ENCODE measurements at places on chromosomes 6 and 20.

DNA sequence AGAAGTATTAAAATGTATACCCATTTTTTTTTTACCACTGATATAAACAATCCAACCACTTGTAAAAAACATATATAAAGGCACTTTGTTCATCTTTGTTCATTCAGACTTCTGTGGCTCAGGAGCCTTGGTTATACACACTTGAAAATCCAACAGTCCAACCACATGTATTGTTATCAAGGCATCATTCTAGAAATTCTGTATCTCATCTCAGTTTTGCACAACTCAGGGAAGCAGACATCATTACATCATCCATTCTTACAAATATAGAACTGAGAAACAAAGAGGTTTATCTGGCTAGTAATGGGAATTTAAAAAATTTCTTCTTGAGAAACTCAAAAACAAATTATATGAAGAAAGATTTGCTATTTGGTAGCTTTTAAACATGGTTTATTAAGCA is 88.1 kb downstream of the HMGCLL1 start:
- DNase-seq = no peak

DNA sequence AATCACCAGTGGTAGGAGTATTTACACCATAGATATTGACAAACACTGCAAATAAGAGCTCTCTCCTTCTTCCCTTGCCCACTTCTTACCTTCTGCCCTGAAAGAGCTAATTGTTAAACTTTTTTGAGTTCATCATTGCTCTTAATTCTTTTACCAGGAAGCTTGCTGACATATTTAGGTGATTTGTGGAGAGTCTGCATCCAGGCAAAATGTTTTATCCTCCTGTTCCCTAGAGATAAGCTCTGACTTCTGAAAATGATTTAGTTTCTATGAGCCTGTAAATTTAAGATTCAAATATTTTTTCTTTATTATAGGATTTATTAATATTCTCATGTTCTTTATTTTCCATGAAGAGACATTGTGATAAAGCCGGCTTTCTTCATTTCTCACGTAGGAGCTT is 81.5 kb downstream of the ADGRB3 start:
- DNase-seq = no peak

GRCh38 chr6:125904871-125905270 is 51.7 kb upstream of the HINT3 start:
- DNase-seq = peak; percentile 38

- DNase-seq = no peak
These were observed 26.8 kb upstream of the DDR1 start for GRCh38 chr6:30857549-30857948.

GRCh38 chr20:53839423-53840176 is 230.8 kb downstream of the BCAS1 start:
- peak; percentile 72 for DNase-seq

GRCh38 chr20:37668166-37668565 is 25.7 kb upstream of the CTNNBL1 start:
- DNase-seq = no peak

GRCh38 chr6:135358985-135359384 is 138.6 kb downstream of the AHI1 start:
- no peak for DNase-seq

DNA sequence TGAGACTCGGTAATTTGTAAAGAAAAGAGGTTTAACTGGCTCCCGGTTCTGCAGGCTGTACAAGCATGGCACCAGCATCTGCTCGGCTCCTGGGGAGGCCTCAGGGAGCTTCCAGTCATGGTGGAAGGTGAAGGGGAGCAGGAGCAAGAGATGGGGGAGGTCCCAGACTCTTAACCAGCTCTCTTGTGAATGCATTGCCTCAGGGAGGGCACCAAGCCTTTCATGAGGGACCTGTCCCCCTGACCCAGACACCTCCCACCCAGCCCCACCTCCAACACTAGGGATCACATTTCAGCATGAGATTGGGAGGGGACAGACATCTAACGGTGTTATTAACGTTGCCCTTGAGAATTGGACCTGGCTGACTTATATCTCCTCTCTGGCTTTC is 68.6 kb downstream of the PTPN1 start:
- no peak for DNase-seq

GRCh38 chr20:62266340-62266739 is 28.0 kb downstream of the OSBPL2 start:
- DNase-seq = peak; percentile 2

DNA sequence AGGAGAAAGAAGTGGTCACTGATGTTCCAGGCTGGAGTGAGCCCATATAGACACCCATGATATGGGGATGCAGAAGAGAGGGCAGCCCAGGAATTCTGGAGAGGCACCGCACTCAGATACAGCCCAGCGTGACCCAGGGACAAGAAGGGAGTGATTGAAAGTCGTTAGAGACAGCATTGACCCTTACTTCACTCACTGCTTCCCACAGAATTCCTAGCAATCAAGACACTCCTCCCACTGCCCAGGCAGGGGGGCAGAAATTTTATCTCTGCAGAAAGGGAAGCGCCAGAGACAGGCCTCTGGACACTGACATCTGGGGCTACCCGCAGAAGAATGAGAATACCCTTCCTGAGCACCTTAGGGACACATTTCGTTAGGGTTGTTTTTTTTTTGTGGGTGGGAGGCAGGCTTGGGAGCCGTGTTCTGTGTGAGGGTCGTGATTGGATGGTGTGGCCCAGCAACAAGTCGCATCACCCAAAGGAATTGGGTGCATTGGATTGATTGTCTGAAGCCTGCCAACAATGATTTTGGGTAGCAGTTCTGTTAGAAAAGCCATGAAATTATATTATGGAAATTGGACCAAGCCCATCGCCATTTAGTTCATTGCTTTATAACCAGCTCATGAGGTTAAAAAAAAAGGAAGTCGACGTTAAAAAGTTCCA is 45.9 kb upstream of the MAP3K4 start:
- DNase-seq = no peak

GRCh38 chr6:159929819-159930218 is 39.0 kb downstream of the MAS1 start:
- DNase-seq = peak; percentile 78

DNA sequence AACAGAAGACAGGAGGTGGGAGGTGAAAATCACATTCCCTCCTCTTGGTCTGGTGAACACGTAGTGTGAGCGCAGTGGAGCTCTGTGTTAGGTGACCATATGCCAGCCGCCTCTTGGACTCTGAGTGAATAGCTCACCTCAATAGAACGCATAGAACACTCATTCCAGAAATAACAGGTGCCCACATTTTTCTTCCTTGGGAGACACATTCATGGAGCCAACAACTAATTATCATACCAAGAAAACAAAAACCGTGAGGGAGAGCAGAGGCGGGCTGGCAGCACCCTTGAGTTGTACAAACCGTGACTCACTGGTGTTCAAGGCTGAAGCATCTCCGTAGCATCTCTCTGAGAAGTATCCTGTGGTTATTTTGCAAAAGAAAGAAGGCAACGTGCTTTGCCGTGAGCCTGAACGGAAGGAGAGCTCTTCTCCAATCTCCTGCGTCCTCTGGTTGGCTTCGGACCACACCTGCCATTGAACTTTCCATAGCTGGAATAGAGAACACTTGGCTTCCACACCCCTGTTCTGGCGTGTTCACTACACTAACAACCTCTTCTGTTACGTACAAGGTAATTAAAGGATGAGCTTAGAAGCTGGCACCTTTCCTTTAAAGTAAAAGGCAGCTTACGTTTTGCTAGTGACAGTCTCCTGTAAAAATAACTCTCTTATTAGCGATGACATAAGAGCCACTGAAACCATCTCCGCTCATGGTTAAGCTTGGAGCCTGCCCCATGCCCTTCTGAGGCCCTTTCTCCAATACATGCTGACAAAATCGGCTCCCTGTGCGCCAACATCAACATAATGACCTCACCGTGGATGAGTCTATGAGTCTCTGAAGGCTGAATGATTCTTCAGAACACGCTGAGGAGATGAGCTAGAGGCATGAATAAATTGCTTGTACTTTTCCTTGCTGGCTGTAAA is 30.2 kb upstream of the SGK1 start:
- DNase-seq = no peak

GRCh38 chr6:26057899-26058298 is 29.3 kb upstream of the HFE start:
- no peak for DNase-seq

DNA sequence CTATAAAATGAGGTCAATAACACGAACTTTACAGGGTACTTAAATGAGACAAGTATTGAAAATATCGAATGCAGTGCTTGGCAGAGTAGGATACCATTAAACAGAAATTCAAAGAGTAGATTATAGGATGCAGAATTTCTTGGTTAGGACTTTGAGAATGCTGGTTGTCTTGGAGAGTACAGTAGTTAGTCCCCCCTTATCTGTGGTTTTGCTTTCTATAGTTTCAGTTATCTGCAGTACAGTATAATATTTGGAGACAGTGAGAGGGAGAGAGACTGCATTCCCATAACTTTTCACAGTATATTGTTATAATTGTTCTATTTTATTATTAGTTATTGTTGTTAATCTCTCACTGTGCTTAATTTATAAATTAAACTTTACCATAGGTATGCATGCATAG is 290.5 kb downstream of the BTBD9 start:
- no peak for DNase-seq

- DNase-seq = no peak
These were observed 31.8 kb downstream of the CPXM1 start for GRCh38 chr20:2768632-2769015.

DNA sequence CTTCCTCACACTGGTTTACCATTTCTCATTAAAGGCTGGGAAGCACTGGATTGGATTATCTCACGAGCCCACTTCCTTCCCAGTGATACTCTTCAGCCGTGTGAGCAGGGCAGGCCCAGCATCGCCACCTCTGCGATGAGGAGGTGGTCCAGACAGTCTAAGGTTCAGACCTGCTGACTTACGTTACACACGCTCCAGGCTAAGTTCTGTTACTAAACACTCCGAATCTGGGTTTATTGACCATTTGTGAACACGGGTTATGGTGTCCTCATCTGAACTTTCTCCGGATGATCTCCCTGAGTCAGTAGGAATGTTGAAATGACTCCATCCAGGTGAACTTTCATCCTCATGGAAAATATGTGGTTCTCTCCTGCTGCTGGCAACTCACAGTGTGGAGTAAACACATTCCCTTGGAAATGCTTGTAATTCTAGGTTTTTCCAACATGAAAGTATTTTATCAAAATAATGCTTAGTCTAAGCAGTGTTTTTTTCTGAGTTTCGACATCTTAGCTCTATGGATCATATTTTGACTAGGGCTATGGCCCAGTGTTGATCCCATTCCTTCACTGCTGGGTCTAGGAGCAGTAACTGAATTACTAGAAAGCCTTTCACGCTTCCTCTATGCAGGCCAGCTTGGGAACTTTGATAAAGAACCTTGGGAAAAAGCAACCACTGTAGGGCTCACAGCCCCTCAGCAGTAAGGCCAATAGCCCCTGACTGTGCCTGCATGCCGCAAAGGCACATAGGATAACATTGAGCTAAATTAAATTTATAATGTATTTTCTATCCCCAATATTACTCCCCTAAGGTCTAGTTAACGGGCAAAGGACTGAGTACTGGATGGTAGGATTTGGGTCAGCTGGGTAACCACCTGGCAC is 37.7 kb upstream of the PXDC1 start:
- no peak for DNase-seq

DNA sequence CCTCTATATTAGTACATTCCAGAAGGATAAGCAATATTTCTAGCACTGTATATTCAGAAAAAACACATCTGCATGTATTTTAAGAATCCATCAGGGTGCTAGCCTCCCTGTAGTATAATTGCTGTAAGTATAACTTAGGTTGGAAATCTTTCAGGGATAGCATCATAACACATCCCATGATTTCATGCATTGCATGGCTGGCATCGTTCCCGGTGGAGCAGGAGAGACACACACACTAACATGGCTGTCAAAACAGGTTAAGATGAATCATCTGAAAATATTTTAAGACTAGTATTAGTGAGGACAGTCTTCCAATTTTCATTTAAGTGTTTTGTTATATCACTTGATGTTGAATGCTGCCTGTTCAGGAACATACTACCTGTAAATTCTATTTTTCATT is 32.1 kb upstream of the CENPW start:
- DNase-seq = no peak

DNA sequence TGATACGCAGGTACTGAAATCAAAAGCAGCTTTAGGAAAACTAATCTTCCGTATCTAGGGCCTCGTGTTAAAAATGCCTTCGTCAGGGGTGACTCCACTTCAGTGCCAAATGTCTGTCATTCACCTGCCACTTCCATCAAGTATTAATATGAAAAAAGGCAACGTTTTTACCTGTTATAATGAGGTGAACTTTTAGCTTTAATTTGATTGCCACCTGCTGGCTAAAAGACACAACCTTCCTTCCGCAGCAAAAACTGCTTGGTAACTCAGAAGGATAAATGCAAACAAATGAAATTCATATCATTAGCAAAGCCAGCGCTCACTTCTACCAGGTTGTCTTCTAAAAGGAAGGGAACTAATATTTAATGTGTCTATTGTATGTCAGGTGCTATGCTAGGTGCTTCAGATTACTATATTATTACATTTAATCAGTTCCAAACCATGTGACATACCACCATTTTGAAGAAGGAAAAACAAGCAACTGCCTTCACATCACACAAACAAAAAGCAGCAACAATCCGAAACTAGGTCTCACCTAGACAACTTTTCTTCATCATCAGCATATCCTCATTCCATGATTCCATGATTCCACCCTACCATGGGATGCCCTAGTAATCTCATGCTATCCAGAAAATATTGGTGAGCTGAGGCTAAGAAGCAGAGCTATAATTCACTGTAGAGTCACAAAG is 20.6 kb upstream of the ARHGAP18 start:
- DNase-seq = peak; percentile 65

DNA sequence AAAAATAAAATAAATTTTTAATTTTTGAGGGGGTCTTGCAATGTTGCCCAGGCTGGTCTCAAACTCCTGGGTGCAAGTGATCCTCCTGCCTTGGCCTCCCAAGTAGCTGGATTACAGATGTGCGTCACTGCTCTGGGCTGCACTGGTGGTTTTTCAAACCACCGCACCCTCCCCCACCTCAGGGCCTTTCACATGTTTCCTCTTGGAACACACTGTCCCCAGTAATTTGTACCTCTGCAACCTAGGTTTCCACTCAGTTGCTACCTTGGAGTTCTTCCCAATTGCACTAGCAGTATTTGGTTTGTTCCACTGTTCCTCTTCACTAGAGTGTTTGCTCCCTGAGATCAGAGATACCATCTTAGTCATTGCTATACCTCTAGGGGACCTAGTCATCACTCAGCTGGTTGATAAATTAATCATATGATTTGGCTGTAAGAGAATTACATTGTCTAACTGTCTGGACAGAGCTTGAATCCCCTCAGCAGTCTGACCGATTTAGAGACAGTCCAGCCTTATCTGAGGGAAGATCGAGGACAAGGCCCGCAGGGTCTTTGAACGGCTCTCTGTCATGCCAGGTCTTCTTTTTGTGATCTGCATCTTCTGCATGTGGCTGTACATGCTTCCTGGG is 32.0 kb downstream of the CEP43 start:
- DNase-seq = no peak

Measured in CD4-positive, alpha-beta T cell treated with Interleukin-12 subunit alpha and Interleukin-12 subunit beta, for 1 hour (primary cell).